ENCODE measurements at places on chromosomes 5 and 9.
A peak's percentile ranks its signal among the peaks of the same experiment; 100 is the strongest.

GRCh38 chr5:122967625-122968024, 68.9 kb downstream of the PPIC start:
- no peak for DNase-seq

DNA sequence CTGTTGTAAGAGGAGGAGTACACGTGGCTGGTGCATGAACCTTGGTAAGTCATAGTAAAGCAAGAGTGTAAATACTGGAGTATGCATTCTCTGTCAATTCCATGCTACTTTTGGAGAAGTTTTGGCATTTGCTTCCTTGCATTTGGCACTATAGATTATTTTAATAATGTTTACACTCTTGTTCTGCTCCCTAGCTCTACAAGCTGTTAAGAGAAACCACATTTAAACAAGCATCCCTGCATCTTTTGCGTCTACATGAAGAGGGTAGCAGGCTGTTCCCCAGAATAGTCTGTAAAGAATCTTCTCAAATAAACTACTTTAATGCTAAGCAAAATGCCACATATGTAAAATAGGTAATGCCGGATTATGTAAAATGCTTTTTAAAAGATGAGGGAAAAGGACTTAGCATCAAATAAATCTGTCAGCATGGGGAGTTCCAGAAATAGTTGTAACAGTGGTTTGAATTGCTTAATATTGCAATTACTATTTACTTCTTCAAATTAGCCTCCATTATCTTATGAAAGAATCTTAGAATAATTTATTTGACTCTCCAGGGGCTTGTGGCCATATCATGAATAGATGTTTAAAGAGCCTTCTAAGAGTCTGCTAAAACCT, 2127.3 kb upstream of the WWC1 start:
- DNase-seq: no peak

- DNase-seq: no peak
Observed at GRCh38 chr5:150931368-150931965, 26.7 kb upstream of the ZNF300 start.

- DNase-seq: no peak
Observed at GRCh38 chr5:94457788-94458187, 160.6 kb downstream of the KIAA0825 start.

DNA sequence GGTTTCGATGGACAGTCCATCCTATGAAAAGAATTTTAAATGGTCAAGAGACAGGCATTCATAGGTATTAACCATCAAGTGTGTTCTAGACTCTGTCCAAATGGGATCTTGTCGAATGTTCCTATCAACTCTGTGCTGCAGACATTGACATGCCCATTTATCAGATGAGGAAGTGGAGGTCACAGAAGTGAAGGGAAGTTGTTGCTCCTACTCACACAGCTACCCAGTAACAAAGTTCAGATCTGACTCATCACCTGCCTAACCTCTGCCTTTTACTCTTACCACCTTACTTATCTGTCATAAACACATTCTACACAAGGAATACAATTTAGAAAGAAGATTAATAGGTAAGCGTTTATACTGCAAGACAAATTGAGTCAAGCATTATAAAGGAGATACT, 426.2 kb upstream of the BRINP1 start:
- DNase-seq: no peak

DNA sequence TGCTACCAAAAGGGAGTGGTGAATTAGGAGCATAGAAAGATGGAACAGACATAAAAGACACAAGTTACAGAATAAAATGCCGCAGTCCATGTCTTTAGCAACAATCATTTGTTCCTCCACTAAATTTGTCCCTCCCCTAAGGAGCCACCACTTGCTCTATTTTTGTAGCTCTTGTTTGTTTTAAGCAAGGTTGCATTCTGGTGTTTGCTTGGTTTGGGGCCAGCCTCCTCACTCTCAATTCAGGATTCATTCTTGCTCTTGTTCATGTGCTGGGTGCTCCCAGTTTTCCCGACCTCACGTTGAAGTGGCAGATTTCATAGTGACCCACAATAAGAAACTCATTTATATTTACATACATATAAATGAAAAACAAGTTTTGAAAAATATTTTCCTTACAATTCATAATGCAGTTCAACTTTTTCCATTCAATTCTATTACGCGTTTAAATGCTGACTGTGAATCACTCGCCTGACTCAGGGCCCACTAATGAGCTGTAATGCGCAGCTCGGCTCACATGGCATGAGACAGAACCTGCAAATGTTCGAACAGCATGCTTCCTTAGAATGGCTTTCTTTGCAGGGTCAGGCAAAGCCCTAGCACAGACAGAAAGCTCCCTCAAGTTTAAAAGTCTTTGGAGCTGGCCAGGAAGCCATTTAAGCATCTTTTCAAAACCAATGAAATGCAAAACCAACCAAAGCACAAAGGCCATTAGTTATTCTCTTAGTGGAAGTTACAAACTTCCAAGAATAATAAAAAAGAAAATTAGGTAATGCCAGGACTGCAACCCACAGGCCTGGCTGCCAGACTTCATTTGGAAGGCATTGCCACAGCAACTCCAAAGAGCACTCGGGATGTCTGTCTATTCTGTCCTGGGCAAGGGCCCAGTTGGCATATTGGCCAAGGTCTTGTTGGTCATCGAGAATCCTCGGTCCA, 41.7 kb downstream of the RETREG1 start:
- peak; percentile 78 for DNase-seq

DNA sequence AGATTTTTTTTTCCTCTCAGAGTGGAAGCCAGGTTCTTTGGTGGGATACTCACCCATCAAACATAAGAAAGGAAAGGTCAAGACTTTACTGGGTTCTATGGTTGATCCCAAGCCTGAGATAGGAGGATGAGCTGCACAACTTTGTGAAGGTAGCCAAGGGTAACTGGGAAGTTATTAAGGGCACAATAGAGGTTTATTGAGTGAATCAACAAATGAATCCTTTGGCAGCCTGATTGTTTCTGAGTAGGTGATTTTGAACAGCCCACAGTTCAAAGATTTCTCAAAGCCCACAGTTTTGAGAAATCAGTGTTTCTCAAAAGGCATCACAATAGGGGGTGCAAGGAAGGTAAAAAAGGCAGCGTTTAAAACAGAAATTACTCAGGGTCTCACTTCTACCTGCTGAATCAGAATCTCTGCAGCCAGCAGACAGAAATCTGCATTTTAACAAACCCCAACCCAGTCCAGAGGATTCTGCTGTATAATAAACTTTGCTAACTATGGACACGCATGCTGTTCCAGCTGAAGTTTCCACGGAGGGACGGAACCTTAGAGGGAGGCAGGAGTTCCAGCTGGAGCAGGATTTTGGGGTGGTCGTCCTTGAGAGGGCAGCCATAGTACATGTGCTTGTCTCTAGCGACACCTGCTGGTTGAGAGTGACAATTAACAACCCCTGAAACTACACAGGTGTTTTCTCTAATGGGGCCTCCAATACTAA, 32.7 kb upstream of the FSD1L start:
- DNase-seq: peak; percentile 30

- no peak for DNase-seq
Observed at GRCh38 chr9:137212520-137212919, 7.0 kb downstream of the NDOR1 start.

DNA sequence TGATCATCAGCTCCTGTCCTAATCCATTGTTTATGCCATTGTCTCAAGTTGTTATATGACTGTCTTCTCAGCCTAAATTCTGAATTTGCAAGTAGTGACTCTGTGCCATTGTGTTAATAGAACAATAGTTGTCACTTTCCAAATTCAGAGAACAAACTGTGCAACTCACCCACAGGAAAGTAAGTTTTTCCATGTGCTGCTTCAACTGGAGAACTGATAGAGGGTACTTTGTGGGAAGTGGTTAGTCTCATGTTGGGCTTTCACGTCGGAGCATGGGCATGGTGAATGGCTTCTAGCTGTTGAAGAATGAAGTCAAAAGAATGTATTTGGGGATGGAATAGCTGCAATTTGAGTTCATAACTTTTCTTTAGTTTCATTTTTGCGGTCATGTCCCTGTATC, 146.0 kb downstream of the CD180 start:
- DNase-seq: no peak

DNA sequence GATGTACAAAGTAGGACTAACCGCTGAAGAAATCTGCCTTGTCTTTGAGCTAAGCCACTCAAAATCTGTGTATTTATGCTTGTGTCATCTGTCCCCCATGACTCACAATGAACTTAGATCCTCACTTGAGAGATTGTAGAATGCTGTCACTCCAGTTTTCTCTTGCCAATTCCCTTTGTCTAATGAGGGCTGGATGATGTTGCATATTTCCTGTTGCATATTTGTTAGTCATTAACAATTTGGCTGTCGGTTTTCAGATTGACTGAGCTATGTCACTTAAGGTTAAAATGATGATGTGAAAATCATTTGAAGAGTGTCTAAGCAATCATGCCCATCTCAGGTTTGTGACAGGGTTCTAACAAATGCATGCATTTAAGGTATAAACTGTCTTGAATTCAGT, 481.7 kb downstream of the CDH10 start:
- DNase-seq: peak; percentile 63

Data from kidney glomerular epithelial cell (primary cell).